ENCODE measurements at places on chromosomes 13 and 19. TPM values are rescaled to one million over a fixed set of nuclear protein-coding genes. Genes with fewer than 3 reads are reported as not detected.

Gene DAND5
- total RNA-seq, result 0.12 TPM

GRCh38 chr19:30450100-30450499 is 77.9 kb downstream of the ZNF536 start:
- no peak for DNase-seq

Gene IL11
- 4.0 TPM for total RNA-seq

Gene F10
- not detected for total RNA-seq

Gene CGB7
- total RNA-seq, result not detected

DNA sequence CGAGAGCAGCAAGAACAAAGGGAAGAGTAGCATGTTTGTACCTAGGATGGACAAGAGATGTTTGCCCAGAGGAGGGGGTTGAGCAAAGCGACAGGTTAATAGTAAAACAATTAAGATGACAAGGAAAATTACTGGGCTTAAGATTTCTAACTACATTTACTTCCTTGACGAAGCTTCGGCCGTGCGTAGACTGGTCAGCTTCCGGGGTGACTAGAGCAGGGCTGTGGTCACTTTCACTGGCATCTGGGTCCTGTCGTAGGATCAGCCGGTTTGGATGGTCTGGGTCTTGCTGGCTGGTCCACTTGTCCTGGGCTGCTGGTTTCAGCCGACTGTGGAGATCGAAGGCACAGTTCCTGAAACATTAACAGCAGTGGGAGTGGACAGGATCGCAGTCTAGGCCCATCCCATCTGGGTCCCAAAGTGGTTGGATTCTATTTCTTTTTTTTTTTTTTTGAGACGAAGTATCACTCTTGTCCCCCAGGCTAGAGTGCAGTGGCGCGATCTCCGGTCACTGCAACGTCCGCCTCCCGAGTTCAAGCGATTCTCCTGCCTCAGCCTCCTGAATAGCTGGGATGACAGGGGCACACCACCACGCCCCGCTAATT is 5.0 kb upstream of the BSG start:
- DNase-seq, result no peak

Gene KIR3DL1
- 0.21 TPM for total RNA-seq

Gene CEACAM8
- total RNA-seq, result not detected

DNA sequence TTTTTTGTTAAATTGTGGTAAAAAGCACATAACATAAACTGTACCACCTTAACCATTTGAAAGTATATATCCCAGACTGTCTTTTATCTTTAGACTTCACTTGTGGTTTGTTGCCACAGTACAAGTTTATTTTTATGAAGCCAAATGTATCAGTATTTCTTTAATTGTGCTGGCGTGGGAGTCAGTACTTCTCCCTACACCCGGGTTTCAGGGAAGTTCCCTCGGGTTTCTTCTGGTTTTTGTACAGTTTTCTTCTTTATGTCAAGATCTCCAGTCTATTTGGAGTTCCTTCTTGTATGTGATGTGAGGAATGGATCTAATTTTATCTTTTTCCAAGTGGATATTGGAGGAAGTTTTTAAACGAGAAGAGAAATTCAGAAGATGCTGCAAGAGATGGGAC is 20.5 kb downstream of the CCDC8 start:
- DNase-seq, result no peak

DNA sequence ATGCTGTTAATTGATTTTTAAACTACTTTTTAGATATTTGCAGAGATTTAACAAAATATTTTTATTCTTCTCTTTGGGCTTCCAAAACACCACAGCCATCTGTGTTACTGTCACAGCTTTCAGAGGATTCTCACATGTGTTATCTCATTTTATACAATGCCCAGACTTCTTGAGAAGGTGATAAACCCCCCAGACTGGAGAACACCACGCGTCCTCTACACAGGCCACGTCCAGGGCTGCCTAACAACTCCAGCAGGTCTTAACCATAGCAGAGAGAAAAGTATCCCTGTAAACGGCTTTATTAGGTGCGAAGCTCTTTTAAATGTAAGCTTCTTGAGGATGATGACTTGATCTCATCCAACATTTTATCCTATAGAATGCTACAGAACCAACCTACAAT is 2.0 kb downstream of the GPR183 start:
- DNase-seq, result no peak

GRCh38 chr13:112449545-112449930 is 73.4 kb downstream of the SPACA7 start:
- no peak for DNase-seq

GRCh38 chr13:75356421-75356820 is 125.5 kb downstream of the TBC1D4 start:
- no peak for DNase-seq

DNA sequence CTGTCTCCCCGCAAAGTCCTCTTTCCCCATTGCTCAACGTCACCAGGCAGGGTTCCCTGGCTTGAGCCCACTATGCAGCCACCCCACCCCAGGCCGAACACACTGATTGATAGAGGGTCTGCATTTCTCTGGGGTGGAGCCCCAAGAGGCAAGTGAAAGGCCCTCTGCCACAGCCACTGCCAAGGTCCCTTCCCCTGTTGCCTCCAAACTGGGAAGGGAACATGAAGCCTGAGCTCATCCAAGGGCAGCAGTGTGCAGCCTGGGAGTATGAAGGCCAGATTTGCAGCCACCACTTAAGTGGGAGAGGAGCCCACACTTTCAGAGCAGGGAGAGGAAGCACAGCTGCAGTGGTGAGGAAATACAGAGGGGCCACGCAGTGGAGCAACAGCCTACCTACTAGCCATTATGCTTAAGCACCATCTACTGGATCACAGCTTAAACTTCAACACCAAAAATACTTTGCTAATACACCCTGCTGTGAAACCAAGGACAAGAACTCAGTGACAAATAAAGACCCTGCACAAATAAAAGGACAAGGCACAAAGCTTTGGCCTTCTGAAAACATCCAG is 48.6 kb downstream of the UBL3 start:
- DNase-seq, result no peak

DNA sequence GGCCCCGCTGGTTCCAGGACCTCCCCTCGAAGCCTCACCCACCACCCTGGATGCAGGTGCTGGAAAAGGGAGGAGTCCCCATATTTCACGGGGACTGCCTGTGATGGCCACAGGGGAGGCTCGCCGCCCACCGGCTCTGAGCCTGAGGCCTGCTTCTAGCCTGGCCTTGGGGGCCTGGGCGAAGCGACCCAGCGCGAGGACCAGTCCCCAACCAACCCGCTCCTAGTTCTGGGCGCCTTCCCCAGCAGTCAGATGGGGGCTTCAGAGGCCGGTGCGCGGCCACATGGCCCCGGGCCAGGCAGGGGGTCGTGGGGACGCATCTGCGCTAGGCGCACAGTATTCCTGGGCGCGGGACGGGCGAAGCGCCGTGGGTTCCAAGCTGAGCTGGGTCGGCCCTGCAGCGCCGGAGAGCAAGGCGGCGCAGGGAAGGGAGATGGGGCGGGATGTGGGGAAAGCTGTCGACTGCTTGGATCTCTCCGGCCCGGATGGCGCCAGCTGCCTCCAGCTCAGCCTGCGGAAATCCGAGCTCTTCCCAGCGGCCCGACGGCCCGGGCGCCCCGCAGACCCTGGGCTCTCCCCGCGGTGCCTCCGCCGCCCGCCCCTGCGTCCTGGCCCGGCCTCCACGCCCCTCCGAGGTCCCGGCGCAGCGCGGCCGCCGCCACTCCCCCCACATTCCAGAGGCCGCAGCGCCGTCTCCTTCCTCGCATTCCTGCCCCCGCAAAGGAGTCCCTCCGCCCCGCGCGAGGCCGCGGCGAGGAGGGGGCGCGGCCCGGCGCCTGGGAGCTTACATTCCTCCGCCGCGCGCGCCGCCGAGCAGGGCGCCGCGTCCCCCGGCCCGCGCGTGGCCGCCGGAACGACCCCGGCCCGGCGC is at the start of gene WTIP:
Gene WTIP (plus strand): TSS at position 788 of the 871 bp plus-strand sequence. CDS start 217 bp downstream, outside the sequence.
- no peak for DNase-seq

GRCh38 chr13:90763476-90764150 is 583.9 kb upstream of the MIR17HG start:
- DNase-seq, result no peak

Gene TMEM255B
- total RNA-seq, result 1.2 TPM

DNA sequence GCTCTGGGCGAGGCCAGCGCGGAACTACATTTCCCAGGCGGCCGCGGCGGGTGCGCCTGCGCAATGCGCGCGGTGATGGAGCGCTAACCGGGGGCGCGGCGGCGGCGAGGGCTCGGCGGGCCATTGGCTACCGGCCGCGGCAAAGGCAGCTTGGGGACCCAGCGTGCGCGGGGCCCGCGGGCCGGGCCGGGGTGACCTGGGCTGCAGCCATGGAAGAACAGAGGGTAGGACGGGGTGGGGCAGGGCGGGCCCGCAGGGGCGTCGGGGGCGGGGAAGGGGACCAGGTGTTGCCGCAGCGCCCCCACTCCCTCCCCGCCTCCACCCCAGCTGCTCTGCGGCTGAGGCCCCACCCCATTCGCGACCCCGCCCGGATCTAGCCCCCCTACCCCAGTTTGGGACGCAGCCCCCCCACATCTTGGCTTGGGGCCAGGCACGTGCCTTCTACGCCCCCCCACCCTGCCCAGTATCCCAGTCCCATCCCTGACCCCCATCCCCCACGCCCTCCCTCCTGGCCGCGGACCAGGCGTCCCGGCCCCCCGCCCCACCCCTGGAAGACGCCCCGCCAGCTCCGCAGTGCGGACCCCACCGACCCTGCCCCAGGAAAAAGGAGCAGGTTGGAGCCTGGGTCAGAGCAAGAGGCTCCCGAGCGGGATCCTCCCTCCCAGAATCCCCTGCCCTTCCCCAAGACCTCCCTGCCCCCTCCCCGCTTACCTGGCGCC is at the start of gene FSD1:
Gene FSD1 (plus strand): TSS at position 61 of the 719 bp plus-strand sequence. CDS start 149 bp downstream, at position 210.
- DNase-seq, result peak; percentile 83

Gene KCNC3
- total RNA-seq, result 5.2 TPM

- no peak for DNase-seq
Observed at GRCh38 chr19:8151767-8152035, 2.3 kb upstream of the FBN3 start.

Gene UQCR11
- 113 TPM for total RNA-seq

Measured in activated T-cell treated with anti-CD3 and anti-CD28 coated beads, Interleukin-2, amount 50 U/mL, for 72 hours (primary cell).